ENCODE measurements at places on chromosomes 3 and 15. TPM values are rescaled to one million over a fixed set of nuclear protein-coding genes. Genes with fewer than 3 reads are reported as not detected.

CTNNB1 gene
- total RNA-seq, result 460 TPM

RARB gene
- total RNA-seq, result not detected

CLDN16 gene
- total RNA-seq, result not detected

IQCB1 gene
- total RNA-seq, result 29.0 TPM

B3GNT5 gene
- total RNA-seq, result 29.2 TPM

Data from PC-3 (cell line).